LNCaP clone FGC (cell line): ENCODE measurements at places on chromosomes 2 and 18.

DNA sequence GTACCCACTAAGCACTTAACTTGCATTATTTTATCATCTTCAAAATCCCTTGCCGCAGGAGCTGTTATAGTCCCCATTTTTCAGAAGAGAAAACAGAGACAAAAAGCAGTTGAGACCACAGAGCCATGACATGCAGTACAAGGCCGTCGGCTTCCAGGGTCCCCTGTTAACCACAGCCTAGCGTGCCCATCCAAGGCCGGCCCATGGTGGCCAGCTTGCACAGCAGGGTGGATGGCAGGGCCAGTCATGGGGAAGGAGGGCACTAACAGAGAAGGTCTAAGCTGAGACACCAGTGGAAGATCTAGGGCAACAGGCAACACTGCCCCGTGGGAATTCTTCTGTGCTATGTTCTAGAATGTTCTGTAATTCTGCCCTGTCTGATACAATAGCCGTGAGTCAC is 192.6 kb upstream of the ID2 start:
- no peak for DNase-seq

GRCh38 chr18:75612456-75612855 is 185.0 kb upstream of the SMIM21 start:
- DNase-seq = no peak

GRCh38 chr18:59469463-59470180 is 110.6 kb upstream of the LMAN1 start:
- DNase-seq = no peak

DNA sequence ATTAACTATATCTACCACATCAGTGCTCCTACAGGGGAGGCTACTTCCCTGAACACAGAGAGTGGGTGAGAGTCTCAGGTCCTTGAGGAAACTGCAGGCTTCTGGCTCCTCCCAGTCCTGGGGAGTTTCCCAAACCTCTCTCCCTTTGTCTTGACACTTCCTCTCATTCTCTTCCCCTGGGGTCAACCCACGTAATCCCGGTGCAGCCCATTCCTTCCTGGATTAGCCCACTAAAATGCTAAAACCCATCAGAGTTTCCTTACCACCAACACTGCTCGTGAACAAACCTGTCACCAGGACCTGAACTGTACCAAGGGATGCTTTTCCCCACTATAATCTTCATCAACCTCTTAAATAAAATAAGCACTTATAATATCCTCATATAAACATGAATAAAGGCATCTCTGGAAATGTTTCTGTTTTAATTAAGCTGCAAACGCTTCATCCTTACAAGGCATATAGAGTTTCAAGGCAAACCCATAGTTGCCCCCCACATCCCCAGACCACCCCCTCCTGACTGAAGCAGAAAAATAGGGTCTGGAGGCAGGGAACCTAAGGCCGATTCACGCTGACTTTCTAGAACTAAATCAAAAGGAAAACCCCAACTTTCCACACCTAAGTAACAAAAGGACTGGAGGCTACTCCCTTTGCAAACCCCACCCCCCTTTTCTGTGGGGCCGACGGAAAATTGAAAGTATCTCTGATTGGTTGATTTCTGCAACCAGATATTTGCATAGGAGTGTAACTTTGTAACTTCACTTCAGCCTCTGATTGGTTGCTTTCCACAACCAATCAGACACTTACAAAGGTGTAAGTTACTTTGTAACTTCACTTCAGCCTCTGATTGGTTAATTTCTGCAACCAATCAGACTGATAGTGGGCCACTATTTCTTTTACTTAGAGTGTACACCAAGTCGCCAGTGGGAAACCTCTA is 19.0 kb downstream of the TMSB10 start:
- no peak for DNase-seq

- no peak for DNase-seq
Measured at GRCh38 chr18:43587538-43588153, 310.4 kb upstream of the SYT4 start.

- DNase-seq = no peak
Measured at GRCh38 chr2:221293949-221294742, 278.0 kb downstream of the EPHA4 start.

- no peak for DNase-seq
Measured at GRCh38 chr2:43461453-43462073, 134.3 kb downstream of the THADA start.

DNA sequence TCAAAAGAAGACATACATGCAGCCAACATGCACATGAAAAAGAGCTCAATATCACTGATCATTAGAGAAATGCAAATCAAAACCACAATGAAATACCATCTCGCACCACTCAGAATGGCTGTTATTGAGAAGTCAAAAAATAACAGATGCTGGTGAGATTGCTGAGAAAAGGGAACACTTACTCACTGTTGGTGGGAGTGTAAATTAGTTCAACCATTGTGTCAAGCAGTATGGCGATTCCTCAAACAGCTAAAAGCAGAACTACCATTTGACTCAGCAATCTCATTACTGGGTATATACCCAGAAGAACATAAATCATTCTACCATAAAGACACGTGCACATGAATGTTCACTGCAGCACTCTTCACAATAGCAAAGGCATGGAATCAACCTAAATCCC is 95.5 kb upstream of the XIRP2 start:
- DNase-seq = no peak

GRCh38 chr2:127604986-127605385 is 41.0 kb upstream of the GPR17 start:
- DNase-seq = no peak

- DNase-seq = no peak
Measured at GRCh38 chr18:25787276-25787675, 303.1 kb downstream of the SS18 start.

- no peak for DNase-seq
Measured at GRCh38 chr2:20427931-20428526, 18.8 kb upstream of the RHOB start.

DNA sequence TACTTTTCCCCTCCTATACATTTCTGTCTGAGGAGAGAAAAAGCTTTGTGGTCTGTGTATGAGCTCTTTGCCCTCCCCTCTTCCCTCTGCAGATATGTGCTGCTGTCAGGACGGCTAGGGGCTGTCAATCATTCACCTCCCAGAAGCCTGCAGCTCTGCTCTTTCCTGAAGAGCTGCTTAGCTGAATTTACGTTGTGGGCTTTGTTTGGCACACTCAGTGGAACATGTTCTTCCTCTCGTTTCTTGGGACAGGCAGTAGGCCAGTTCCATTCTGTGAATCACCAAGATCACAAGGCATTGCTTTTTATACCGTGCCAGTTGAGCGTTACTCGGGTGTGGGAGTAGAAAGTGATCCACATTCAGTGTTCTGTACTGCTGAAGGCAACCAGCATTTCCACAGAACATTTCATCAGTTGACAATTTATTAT is 136.7 kb downstream of the LAMA3 start:
- DNase-seq = peak; percentile 86

- no peak for DNase-seq
Measured at GRCh38 chr2:8174641-8175257, 507.1 kb upstream of the ID2 start.

GRCh38 chr2:181944164-181944913 is 41.3 kb upstream of the PPP1R1C start:
- DNase-seq = no peak

DNA sequence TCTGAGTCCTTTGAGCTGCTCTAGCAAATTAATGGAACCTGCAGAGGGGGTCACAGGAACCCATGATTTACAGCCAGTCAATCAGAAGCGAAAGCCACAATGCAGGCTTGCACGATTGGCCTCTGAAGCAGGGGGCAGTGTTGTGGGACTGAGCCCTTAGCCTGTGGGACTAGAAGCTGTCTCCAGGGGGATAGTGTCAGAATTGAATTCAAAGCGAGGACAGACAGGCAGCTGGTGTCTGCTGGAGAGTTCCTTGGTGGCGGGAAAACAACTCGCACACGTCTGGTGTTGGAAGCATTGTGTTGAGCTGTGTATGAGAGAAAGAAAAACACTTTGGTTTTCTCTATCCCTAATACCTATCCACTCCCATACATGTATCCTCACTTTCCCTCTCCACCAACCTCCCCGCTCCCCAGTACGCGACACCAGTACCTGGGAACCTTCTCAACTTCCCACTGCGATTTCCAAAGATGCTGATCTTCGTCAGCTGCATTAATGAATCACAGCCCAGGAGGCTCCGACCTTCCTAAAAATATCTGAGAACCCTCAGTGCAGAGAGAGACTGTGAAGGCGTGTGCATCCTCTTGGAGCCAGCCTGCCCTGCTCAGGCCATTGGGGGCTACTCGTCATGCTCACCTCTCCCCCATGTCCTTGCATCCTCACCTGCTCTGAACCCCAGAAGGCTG is 88.2 kb downstream of the HS1BP3 start:
- DNase-seq = no peak

DNA sequence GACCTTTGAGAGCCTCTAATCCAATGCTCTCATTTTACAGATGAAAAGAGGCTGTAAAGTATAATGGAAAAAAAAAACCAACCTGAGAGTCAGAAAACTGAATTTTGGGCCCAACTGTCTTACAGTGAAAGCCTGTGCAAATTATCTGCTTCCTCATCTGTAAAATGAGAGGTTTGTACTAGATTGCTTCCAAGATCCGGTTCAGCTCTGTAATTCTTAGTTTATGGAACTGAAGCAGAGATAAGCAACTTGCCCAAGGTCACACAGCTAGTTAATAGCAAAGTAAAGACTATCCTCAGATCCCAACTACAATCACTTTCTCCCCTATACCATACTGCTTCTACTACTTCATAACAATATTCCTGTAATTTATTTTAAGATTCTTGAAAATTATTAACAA is 6.3 kb downstream of the TLK1 start:
- DNase-seq = peak; percentile 71

DNA sequence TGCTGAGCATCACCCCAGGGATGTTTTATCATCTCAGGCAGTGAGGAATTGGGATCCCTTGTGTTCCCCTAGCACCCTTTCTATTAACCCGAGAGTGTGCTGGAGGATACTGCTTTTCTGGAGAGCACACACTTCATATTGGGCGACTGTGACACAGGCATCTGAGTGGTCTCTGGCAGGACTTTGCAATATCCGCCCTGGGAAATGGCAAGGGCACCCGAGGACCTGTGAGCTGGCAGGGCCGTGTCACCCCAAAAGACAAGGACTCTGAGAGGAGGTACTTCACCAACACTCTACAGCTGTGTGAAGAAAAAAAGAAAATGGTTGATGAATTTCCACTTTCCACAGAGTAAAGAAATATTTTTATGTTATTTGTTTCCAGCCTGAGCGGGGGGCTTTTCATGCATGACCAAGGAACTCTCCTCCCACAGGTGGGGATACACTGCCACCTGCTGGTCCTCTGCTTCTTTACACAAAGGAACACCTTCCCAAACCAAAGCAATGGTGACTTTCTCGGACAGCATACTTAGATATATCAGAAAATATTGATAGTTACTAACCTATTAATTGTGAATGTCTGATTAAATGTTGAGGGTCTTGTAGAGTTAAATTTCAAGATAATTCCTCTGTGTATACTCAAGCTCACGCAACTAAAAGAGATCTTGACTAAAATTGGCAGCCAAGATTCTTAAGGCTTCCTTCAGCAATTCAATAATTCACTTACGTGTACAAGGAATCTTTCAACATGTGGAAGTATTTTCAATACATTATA is 45.9 kb upstream of the REG3G start:
- no peak for DNase-seq

GRCh38 chr2:88659538-88659915 is 31.9 kb upstream of the RPIA start:
- DNase-seq = no peak

- no peak for DNase-seq
Measured at GRCh38 chr2:41999128-41999480, 48.7 kb upstream of the PKDCC start.

- no peak for DNase-seq
Measured at GRCh38 chr2:70078384-70078783, 8.9 kb upstream of the PCBP1 start.

DNA sequence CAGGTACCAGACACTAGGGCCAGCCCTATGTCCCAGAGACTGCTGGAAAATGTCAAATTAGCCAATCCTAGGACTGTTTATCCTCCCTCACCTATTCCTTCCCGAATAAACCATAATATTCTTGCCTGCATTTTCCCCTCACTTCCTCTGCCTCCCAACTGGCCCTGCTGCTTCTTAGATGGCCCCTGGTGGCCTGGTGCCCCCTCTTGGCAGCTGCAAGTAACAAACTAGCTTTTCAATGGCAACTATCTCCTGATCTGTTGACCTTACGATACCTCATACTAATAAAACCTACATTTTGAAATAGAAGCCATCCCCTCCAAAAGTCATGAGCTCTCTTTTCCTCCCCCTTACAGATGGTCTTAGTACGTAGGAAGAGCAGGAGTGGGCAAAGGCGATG is 132.0 kb downstream of the ALPK2 start:
- DNase-seq = peak; percentile 38

DNA sequence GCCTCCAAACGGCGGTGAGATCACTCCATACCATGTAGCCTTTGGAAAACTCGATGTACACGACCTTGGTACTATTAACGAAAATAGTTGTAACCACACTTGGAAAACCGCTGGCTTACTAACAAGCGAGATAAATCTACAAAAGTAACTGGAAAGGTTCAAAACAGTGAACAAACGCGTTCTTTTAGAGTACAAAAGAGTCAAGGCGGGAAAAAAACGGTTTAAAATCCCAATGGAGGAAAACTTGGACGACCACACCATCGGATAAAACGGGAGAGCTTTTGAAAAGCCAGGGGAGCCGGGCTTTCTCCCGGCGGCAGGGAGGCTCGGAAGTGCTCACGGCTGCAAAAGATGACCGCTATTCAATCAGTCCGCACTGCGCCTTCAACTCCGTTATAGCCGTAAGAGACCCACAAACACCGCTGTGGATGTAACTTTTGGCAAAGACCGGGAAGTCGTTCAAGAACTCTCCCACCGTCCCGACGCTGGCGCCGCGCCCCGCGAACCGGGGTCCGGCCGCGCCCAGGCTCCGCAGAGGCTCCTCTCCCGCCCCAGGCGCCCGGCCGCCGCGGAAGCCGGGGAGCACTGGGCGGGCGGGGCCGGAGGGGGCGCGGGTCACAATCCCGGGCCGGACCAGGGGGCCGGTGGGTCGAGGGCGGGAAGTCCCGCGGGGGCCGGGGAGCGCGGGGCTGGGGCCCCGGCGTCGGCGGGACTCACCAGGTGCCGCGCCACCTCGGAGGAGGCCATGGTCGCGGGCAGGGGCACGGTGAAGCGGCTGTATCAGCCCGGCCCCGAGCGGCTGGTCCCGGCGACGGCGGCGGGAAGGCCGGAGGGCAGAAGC is 465 bp downstream of the SEPTIN10 start:
- no peak for DNase-seq

DNA sequence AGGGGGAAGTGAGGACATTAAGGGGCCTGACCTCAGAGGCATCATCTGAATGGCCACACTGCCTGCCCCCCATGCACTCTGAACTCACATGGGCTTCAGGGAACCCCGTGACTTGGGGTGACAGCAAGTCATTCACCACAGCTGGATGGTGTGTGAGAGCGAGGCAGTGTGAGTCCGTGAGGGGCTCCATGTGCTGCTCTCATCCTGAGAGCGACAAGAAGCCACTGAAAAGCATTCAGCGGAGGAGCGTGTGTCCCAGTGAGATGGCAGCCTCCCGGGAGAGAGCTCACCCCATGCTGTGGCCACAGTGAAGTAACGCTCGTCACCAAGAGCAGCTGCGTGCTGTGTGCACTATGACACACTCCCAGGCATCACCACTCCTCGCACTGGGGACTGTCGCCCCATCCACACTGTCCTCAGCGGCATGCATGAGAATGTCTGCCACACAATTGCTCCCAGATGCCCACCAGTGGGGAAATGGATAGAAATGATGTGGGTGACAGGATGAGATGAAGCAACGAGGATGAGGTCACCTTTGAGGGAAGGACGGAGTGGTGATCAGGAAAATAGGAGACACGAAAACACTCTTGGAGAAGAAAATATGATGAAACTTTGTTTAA is 213.0 kb upstream of the RAB6C start:
- DNase-seq = no peak

GRCh38 chr2:138827426-138828054 is 47.4 kb upstream of the NXPH2 start:
- DNase-seq = peak; percentile 67

GRCh38 chr2:219056896-219057708 is 3.6 kb downstream of the IHH start:
- DNase-seq = no peak
